Stimulated activated CD4-positive, alpha-beta T cell treated with anti-CD3 and anti-CD28 coated beads, TNF-alpha, amount 100 ng/mL, for 48 hours (primary cell): ENCODE measurements at places on chromosomes 13 and 19.

GRCh38 chr13:21625366-21625765 is 21.4 kb upstream of the MICU2 start:
- no peak for DNase-seq

GRCh38 chr19:49016067-49016839 is 638 bp downstream of the LHB start:
- DNase-seq: no peak

DNA sequence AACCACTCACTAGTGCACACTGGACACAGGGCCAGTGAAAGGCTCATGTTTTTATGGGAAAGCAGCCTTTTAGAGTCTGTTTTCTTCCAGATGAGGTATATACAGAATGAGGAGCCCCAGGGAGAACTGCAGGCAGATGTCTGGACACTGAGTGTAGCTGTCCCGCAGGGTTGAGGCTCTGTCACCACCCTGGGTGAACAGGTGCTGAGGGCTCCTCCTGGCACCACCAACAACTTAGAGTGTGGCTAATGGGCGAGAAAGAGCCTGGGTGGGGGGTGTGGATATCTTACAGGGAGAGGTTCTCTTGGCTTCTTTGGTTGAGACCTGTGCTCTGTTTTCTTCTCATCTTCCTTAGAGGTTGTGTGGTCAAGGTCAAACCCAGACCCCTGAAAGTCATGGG is 202.1 kb upstream of the GPR12 start:
- no peak for DNase-seq

GRCh38 chr13:85497652-85498051 is 301.6 kb downstream of the SLITRK6 start:
- no peak for DNase-seq

DNA sequence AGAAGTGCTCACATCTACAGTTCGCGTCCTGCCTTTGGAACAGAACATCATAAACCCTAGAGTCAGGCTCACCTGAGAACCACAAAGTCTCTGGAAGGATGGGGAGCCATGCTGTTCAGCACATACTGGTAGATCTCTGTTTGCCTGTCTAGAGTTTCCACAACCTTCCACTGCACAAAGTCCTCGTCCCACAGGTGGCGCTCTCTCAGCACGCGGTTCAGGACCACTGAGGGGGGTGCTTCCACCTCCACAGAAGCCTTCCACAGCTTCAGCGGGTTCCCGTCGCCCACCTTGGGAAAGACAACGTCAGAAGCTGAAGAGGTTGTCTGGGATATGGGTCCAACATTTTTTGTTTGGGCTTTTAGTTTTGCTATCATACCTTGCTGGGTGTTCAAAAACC is 93.6 kb downstream of the KL start:
- DNase-seq: no peak

DNA sequence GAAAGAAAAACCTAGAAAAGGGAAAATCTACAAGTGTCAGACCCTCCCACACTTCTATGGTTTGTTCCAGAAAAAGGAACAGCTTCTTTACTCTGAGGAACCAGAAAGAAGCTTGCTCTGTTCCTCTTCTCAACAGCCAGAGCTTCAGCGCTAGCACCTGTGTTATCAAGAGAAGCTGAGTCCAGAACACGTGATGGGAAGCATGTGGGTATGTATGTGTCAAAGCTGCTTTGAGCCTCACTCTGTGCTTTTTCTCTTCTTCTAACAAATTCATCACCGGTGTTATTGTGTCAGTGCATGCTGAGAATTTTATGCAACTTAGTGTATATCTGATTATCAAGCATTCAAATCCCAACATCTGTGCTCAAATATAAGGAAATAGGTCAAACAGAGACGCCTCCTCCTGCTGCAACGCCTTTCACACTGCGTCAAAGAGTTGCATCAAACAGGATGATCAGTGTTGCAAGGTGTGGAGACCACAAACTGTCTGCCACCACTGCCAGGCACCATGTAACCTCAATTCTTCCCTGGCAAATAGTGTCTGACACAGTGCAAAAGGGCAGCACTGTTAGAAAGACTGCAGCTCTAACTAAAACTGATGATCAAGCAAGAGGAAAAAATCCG is 83.9 kb downstream of the LRRC63 start:
- no peak for DNase-seq
